Cortex of kidney (tissue), 1 donor: ENCODE measurements at places on chromosomes 2 and 18.

DNA sequence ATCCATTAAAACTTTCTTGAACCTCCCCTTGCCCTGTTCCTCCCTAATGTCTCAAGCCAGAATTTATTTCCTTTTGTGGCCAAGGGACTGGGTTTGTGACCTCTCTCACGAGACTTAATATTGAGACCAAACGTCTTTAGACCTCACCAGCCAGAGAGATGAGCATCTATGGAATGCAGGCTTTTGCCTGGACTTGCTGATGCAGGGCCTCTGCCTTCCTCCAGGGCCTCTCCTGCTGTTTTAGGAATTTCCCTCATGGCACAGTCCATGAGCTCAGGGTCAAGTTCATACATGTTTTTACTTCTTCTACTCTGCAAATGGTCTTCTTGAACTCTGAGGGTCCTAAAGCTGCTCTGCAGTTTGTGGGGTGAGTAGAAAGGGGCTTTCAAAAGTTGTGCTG, 22.3 kb downstream of the IL1B start:
- no peak for DNase-seq

DNA sequence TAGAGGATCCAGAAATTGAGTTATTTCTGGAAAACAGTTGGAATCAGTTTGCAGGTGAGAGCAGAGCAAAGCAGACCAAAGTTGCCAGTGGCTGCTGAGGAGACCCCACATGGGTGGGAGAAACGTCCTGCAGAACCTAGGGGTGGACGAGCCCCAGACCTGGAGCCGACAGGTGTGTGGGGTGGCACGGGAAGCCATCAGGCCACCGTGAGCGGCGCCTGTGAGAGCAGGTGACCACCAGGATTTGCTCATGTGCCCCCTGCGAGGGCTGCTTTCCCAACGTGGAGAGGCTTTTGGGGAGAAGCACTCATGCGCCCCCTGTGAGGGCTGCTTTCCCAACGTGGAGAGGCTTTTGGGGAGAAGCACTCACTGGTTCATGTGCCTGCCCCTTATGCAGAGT, 116.8 kb upstream of the NFATC1 start:
- no peak for DNase-seq

GRCh38 chr2:2842466-2842865, 511.4 kb upstream of the MYT1L start:
- no peak for DNase-seq

DNA sequence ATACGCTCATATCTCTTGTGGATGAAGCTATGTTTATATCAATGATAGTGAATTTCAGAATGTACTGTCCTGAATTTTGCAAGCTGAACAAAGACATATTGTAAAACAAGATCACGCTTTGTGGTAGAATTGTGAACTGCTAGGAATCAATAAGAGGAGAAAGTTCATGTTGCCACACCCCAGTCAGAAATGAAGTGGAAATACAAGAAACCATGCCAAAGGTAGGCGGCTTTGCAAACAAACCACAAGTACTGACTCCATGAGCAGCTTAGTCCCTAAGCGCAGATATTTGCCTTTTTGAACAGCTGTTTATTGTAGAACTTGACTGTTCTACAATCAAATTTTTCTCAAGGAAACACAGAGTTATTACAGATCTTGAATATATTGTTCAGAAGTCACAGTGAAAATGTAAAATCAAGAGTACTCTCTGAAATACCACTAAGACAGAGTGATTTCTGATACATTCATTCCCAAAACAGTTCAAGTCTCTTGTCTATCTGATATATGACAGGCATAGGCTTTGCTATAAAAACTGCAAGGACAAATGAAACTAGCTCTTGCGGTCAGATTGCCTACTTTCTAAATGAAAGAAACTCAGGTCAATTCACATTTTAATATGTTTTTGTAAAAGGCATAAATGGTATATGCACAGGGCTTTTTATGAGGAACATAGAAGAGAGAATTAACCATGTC, 120.9 kb upstream of the CDH19 start:
- no peak for DNase-seq

GRCh38 chr2:206211657-206212255, 52.1 kb downstream of the EEF1B2 start:
- no peak for DNase-seq

- DNase-seq = no peak
These were observed 15.9 kb upstream of the TMEM214 start for GRCh38 chr2:27016801-27017325.
